Fibroblast of the aortic adventitia (primary cell): ENCODE measurements at places on chromosomes 5 and 9. TPM values are rescaled to one million over a fixed set of nuclear protein-coding genes. Genes with fewer than 3 reads are reported as not detected.

DNA sequence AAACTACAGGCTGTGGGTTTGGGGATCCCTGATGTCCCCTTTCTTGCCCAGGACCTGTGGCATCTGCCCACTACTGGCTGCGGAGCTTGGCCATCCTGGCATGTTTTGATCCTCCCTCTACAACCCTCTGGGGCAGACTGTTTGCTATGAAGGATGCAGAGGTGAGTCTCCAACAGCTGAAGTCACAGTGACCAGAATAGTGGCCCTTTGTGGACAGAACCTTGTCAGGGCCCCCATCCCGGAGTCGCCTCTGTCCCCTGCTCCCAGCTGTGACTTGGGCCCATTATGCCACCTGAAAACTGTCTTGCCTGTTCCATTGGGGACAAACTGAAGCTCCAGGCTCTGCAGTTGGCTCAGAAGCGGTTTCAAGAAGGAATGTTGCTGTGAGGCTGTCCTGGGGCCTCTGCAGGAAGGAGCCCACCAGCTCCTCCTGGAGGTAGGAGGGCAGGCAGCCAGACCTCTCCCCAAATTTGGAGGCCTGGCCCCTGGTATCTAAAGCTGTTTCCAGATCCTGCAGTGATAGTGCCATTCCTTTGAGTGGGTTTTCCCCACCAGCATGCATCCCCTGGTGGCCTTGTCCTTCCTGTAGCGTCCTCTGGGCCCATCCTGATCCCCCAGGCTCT, 93.3 kb downstream of the BARX1 start:
- DNase-seq = no peak

GRCh38 chr9:124009531-124010217, 1.9 kb upstream of the LHX2 start:
- DNase-seq = no peak

DNA sequence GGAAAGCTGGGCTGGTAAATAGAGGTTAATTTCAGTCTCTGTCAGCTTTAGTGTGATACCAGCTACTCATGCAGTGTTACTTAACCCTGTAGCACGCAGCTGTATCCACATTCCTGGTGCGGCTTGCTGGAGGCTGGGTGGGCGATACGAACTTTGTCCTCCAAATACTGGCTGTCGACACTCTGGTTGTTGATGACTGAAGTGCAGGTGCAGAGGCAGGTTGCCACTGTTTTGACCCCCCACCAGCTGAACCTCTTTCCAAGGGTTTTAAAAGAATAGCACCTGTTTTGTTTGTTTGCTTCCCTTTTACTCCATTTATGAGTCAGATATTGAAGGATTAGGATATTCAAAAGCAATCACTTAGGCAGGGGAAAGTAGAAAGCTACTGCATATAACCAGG, 4.4 kb upstream of the RABGAP1 start:
- DNase-seq = no peak

DNA sequence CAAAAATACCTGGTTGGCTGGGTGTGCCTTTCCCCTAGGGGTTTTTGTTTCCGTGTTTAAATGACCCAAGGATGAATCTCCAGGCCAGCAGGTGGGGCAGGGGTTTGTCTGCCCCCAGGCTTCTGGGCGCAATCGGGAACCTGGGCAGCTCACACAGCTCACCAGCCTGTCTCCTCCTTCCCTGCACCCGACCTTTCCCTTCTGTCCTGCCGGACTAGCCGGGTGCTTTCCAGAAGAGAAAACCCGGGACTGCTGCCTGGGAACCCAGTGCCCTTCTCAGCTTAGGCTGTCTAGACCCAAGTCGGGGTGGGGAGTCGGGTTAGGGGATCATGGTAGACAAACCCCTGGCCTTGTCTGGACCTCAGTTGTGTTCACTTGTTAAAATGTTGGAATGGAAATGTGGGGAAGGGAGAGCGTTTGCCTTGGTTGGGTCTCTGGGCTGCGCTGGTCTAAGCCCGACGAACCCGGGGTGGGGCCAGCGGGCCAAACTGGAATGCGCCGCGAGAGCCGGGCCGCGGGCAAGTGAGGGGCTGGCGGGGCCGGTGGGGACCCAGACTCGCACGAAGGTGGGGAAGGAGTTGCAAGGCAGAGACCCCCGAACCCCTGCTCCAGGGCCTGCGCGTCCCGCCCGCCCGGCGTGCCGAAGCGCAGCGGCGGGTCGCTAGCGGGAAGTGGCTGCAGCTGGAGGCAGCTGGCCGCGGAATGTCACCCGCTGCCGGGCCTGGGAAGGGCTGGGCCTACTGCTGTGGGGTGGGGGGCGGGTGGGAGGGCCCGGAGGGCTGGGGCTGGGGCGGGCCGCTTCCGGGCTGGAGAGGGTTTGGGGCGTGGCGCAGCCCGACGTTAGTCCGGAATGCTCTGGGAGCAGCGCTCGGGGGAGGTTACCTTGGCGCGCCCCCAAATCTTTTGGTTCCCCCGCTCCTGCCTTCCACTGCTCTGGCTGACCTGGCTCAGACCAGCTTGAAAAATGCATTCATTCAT, 84.6 kb downstream of the DAB2IP start:
- DNase-seq = peak; percentile 59

- DNase-seq = peak; percentile 49
Measured at GRCh38 chr9:130020618-130021017, 22.4 kb downstream of the FNBP1 start.

DNA sequence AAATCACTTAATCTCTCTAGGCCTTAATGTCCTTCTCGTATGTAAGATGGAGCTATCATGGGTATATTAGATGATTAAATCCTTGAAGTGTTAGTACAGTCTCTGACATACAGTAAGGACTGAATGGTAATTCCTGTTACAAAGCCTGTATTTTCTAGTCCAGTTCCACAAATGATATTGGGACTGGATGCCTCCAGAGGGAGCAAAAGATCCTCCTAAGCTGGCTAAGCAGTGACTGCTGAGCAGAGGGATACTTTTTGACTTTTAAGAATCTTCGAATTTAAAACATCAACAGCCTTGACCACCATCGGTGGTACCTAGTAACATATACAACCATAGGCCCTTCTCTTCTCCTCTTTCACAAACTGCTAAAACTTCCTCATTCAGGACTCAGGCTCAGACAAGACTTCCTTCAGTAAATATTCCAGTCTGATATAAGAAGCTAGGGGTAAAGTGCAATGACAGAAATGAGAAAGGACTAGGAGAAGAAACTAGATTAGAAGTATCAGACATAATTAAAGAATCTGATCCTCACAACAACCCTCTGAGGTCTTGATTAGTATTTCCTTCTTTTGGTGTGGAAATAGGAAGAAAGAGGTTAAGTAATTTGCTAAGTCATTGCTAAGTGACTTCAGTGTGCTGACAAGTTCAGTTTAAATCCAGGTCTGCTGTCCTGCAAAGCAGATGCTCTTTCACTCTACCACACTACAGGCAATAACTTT, 13.9 kb downstream of the PTAR1 start:
- DNase-seq = peak; percentile 60

DNA sequence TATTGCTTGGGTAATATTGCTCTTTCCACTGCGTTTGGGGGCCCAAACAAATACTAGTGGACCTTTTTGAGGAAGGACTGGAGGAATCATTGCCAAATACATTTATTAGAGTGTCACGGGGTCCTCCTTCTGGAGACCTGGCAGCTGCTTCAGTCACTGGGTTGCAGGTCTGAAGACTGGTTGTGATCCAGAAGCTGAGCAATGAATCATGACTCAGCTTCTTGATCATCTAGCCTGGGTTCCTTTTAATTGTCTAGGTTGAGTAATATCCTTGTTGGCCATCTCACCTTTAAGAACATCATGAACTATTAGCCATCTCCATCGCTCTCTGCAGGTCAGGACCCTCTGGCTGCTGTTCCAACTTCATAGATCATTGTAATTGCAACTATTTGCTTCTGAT, 15.4 kb upstream of the UBAP1 start:
- peak; percentile 60 for DNase-seq

DNA sequence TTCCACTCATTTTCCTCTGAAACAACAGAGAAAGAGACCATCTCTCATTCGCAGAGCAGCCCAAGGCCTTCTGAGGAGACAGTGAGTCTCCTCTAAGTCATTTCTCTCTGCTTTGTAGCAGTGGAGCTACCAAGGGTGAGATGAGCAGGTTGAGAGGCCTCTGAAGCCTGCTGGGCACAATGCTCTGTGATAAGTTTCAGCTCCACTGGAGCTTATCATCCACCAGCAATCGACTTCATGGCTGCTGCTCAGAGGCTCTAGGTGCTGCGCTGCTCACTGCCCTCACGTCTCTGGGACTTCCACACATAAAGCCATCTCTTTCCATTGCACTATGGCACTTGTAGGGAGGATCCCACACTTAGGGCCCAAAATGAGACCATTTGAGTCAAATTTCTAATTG, 96.3 kb downstream of the CMYA5 start:
- DNase-seq = no peak

DNA sequence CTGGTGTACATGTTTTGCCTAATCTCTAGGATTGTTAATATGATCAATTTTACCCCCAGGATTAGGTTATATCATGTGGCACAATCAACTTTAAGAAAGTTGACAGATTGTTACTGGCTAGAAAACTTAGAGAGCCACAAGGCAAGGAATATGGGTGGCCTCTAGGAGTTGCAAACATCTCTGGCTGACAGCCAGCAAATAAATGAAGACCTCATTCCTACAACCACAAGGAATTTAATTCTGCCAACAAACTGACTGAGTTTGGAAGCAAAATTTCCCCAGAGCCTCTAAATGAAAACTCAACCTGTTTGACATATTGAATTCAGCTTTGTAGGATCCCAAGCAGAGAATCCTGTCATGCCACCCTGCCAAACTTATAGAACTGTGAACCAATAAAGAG, 196.4 kb upstream of the PTGER4 start:
- DNase-seq = peak; percentile 50

- peak; percentile 17 for DNase-seq
Measured at GRCh38 chr5:131899686-131900085, 45.8 kb downstream of the MEIKIN start.

DNA sequence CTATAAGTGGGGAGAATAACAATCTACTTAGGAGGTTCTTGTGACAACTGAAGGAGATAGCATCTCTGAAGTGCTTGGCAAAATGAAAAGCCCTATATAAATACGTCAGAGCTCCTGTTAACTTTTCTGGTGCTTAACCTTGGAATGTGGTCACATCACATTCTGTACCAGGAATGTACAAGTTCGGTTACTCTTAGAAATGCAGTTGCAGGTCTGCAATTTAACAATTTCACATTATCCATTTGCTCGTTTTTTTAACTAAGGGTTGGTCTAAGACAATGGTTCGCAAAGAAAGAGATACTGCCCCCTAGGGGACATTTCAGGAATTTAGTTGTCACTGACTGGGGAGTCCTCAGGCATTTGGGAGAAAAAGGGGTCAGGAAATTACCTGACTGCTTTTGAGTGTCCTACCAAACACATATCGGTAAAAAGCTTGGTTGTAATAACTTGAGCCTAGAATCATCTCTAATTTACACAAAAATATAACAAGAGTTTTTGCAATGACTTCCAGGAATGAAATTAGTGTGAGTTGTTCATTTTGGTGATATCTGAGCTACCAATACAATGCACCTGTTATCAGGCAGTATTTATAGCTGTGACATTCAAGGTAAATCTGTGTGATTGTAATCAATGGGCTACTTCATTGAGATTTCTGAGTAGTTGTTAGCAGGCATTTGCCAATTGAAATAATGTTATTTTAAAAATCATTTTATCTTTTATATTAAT, 5.4 kb upstream of the HBEGF start:
- DNase-seq = peak; percentile 84

DNA sequence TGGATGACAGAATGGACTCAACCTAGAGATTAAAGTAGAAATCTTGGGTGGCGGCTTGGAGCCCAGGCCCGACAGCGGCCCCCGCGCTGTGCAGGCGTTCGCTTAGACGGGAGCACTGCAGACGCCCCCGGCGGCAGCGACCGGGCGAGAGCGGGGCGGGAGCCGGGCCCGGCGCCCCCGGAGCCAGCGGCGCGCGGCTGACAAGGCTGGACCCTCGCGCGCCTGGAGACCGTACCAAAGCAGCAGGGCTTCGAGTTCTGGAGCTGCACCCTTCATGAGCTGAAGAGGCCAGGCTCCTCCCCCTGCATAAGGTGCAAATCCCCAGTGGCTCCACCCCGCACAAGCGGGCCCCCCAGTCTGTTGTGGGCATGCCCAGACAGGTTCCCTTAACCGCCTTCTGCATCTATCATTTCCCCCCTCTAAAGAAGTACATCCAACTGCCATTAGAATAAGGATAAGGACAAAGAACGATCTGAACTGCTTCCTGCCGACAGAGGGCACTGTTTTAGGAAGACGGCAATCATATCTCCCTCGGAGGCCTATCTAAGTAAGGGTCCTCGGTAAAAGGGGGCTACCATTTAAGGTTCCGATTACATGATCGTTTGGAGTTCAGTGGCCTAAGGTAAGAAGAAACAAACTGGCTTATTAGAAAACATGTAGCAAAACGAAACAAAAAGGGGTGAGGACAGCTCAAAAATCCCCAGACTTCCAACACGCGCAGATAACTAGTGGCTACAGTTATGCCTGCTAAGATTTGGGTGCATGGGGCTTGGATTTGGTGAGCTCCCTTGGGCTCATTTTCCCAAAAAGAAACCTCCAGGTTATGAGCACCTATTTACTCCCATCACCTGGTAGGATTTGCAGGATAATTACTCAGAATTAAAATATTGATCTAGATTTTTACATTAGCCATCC, 66.3 kb downstream of the RGMB start:
- peak; percentile 8 for DNase-seq

GRCh38 chr5:98482321-98483300, 290.9 kb upstream of the RGMB start:
- DNase-seq = no peak

- DNase-seq = peak; percentile 50
Measured at GRCh38 chr5:139417214-139417613, 13.3 kb upstream of the SPATA24 start.

- no peak for DNase-seq
Measured at GRCh38 chr9:127444283-127444920, 6.8 kb downstream of the RPL12 start.

- no peak for DNase-seq
Measured at GRCh38 chr9:6894135-6894534, 136.4 kb downstream of the KDM4C start.

DNA sequence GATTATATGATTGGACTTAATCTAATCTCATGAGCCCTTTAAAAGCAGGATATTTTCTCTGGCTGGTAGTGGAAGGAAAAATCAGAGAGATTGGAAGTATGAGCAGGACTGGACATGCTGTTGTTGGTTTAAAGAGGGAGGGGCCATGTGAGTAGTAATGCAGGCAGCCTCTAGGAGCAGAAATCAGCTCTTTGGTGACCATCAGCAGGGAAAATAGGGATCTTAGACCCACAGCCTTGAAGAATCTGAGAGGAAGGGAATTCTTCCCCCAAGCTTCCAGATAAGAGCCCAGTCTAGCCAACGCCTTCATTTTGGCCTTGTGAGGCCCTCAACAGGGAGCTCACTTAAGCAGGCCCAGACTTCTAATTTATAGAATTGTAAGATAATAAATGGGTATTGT, 9.5 kb downstream of the SH3GL2 start:
- DNase-seq = no peak

The MAP1B gene
- total RNA-seq = 130 and 401 TPM in 2 replicates

The KIF20A gene
- total RNA-seq = 1.3 and 24.7 TPM in 2 replicates

The SUSD3 gene
- 0.09 TPM in 1 of 2 replicates, not detected in the other for total RNA-seq

The IRX2 gene
- total RNA-seq = 0.90 and 3.2 TPM in 2 replicates

The PCDHA9 gene
- total RNA-seq = under 0.01 and 0.49 TPM in 2 replicates

The ENHO gene
- not detected in 2 replicates for total RNA-seq

The C9 gene
- not detected in 2 replicates for total RNA-seq

The SH2D3C gene
- total RNA-seq = 0.18 and 6.0 TPM in 2 replicates

The BAAT gene
- not detected in 2 replicates for total RNA-seq
